Left kidney (tissue), 8 donors: ENCODE measurements at places on chromosomes 3 and 15. TPM values are rescaled to one million over a fixed set of nuclear protein-coding genes. Genes with fewer than 3 reads are reported as not detected.

PLSCR5 gene
- not detected for polyA plus RNA-seq

FRMD4B gene
- polyA plus RNA-seq: 48.7 TPM

- no peak for DNase-seq
Observed at GRCh38 chr15:50128266-50128665, 9.2 kb upstream of the ATP8B4 start.

GRCh38 chr3:58038675-58039292, 30.6 kb downstream of the FLNB start:
- no peak for DNase-seq

DNA sequence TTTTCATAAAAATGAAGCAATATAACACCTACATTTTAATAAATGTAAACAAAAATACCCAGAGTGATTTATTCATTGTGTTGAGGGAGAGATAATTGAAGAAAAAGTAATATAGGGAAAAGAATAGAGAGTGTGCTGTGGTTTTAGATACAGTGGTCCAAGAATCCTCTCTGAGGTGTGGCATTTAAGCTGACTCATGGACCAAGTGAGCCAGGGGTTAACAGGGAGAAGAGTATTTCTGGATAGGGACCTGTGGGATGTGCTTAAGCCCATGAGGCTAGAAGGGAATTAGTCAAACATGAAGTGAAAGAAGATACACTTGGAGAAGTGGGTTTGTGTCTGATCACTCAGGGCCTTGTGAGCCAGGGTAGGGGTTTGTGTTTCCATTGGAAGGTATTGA, 680.7 kb upstream of the GRM7 start:
- DNase-seq: no peak
